Erythroblast (primary cell): ENCODE measurements at places on chromosomes 12 and 14.

- DNase-seq: no peak
Measured at GRCh38 chr12:93518725-93519124, 51.4 kb downstream of the MRPL42 start.

DNA sequence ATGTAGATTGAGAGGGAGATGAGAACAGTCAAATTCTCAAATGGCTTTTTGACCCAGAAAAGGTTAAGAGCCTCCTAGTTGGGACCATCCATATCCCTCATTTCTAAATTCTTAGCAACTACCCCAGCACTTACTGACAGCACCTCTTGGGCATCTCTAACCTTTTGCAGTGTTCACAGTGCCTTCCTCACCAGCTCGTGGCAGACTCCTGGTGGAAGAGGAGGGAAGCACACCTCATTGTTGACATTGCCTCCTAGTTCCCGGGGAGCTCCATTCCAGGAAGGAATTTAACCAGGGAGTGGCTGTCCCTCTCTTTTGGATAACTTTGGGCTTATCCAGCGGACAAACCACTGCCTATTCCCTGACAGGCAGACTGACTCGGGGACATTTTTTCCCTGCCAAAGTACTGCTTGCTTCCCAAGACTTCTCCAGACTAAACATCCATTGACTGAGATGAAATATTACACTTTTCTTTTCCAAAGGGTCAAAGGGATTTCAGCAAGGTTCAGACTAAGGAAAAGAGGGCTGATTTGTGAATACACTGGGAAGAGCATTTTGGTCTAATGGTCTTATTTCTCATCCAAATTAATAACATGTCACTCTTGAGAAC is 9.0 kb upstream of the OR6J1 start:
- DNase-seq: peak; percentile 64

DNA sequence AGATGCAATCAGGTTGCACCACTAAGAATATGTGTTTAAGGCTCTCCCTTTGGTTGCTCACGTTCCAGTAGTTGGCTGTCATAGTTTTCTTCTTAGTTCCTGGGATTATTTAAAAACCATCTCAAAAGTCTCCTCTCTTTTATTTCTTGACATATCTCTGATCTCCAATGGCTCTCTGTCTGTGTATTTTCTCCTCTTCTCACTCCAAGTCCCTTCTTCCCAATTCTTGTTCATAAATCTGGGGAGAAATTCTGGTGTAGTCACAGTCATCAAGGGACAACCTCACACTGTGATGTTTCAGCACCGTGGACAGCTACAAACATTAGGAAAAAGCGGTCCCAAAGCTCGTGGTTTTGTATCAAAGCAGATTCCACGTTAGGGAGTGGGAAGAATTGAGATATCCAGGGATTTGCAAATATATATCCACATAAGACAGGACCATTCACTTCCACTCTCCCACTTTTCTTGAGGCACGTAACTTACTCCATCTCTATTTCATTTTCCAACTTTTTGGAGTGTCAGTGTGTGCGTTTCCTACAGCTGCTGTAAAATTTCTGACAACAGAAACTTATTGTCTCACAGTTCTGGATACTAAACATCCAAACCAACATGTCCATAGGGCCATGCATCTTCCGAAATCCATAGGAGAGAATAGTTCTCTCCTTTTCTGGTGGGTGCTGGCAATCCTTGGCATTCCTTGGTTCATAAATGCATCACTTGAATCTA is 80.6 kb upstream of the TMEM233 start:
- peak; percentile 31 for DNase-seq

GRCh38 chr12:107801150-107801549 is 26.6 kb downstream of the ASCL4 start:
- no peak for DNase-seq

GRCh38 chr12:15963271-15963670 is 52.1 kb downstream of the DERA start:
- no peak for DNase-seq

- no peak for DNase-seq
Measured at GRCh38 chr12:95674631-95675030, 115.9 kb downstream of the NTN4 start.

GRCh38 chr12:47954058-47954457 is 9.3 kb upstream of the TMEM106C start:
- DNase-seq: no peak

- DNase-seq: peak; percentile 8
Measured at GRCh38 chr12:95169368-95169767, 47.9 kb downstream of the FGD6 start.

- no peak for DNase-seq
Measured at GRCh38 chr14:61281186-61281947, at the start of gene TMEM30B. TSS of gene TMEM30B (minus strand) at chr14:61281338. CDS start at chr14:61281147, 191 bp downstream.

DNA sequence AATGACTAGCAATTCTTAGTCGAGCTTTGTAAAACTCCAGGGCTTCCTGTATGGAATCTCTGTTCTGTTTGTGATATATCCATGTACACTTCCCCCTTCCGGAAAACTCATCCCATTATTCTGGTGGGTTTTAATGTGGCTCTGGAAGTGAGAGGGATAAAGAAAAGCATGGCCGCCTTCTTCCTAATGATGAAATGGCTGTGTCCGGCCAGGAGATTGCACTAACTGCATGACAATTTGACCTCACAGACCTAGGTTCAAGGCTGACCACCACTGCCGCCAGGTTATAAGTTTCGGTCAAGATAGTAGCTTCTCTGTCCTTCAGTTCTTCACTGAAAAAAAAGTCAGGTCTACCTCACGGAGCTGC is 41.0 kb upstream of the NPAS3 start:
- DNase-seq: no peak

DNA sequence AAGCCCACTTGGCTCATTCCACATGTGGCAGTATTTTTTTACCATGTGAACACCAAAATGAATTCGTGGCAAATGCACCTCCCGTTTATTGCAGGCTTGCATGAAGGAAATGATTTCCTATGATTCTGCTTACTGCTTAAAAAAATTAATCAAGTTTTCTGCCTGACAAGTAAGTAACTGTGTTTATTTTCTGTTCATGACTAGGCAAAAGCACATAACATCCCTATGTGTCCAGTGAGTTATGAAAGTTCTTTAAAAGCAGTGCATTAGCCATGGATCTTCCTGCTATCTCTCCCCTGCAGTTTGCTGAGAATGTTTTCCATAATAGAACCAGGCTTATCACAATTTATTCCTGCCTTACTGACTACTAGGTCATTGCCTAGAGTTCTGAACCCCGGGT is 20.4 kb downstream of the GPR65 start:
- peak; percentile 29 for DNase-seq

DNA sequence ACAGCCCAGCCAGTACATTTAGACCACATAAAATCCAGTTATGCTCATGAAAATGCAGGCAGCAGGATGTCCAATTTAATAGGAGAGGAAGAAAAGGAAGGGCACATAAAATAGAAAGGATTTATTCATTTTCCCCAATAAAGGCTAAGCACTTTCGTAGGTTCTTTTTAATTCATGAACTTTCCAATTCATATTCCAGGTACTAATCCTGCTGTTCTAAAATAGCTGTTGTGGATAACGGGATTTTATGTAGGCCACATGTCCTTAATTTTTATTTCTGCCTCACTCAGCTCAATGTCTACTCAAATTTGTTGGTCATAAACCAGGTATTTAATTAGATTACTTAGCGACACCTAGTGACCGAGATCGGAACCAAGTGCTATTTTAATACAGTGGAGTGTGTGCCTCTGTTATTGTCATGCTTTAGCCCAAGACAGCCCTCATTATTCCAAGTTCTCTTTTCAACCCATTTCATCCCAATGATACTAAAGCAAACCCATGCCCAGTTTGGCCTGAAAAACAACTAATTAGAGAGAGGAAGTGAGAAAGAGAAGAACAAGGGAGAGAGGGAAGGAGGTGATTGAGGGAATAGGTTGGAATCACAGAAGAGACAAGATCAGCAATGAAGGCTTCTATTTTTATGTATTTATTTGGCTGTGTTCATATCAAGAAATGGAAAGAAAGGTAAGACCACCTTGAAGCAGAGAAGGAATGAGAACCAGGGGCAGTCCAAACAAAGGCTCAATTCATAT is 45.9 kb upstream of the IFNG-AS1 start:
- DNase-seq: peak; percentile 47

DNA sequence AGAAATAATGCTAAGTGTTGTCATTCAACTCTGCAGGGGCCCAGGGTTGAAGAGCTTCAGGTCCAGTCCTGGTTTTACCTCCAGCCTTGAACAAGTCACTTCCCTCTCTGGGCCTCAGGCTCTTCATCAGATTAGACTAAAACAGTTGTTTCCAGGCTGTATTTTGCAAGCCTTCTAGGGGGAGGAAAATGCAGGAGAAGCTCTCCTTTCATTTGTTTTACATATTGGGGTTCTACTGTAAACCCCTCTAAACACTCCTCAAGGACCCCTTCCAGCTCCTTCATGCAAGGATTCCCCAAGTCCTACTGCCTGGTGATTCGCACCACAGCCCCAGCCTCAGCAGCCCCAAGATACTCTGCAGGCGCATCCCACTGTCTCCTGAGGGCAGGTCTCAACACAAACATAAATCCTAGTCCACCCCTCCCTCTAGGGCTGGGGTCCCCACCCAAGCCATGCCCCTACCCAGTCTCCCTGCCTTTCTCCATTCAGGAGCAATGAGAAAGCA is 2.7 kb downstream of the SDR9C7 start:
- DNase-seq: peak; percentile 92

DNA sequence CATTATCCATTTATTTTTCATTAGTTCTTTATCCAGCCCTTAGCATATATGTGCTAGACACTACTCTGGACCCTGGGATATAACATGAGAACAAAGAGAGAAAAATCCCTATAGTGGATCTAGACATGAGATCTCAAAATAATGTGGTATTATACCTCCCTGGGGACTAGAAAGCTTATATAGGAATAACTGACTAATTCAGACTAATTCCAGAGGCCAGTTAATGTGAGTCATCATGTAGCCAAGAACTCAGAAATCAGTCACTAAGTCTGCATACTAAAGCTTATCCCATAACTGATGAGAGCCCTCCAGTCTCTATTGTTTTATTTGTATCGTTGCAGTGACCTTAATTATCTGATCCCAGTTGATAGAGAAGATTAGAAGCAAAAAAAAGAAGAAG is 267.1 kb upstream of the RGS6 start:
- no peak for DNase-seq

DNA sequence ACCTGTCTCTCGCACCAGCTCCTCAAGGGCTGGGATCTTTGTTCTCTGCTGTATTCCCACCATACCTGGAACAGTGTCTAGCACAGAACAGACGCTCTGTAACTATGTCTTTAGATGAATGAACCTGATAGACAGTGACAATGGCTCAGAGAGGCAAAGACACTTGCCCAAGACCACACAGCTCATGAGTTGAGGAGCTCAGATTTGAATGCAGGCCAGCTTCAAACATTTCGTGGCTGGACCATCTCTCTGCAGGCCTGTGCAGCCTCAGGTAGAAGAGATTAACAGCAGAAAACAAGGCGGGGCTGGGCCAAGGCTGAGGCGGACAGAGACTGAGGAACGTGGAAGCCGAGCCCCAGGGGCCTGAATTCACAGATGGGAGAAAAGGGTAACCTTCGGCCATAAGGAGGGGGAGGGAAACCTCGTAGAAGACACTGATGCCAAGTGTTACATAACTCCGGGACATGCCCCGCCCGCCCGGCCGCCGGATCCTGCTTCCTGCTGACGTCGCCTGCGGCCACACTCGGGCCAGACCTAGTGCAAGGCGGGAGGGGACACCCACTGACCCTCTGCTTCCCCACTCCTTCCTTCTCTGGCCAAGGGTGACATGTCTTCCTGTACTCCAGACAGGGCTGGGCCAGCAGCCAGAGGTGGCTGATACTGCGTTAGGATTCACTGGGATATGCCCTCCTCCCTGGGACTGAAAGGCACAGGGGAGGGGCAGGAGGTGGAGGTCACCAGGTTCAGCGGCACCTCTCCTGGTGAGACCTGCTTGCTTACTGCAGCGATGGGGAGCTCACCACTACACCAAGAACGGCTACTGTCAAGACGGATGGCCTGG is 86.8 kb downstream of the RFLNA start:
- no peak for DNase-seq

DNA sequence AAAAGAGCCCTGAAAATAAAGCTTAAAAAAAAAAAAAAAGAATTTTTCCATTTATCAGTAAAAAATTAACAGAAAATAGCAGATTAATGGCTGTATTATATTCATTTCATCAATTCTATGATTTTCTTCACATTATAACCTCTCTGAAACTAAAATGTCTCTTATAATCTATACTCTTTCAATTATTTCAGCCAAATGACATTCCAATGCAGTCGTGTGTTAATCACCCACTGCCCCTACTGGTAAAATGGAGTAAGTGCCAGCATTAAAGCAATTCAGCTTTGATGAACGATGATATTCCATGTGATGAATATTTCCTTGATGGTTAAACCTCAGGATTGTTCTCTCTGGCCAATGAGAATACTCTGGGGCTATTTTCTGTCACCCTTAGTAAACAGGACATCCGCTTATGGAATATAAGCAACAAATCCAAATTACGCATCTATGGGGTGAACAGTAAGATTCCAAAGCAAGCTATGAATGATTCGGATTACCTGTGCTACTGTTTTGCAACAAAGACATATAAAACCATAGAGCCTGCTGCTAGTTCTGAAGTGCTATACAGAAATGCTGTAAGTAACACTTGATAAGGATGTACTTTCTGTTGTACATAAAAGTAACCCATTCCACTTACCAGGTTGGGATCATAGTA is 20.3 kb upstream of the SYCP3 start:
- DNase-seq: peak; percentile 57

DNA sequence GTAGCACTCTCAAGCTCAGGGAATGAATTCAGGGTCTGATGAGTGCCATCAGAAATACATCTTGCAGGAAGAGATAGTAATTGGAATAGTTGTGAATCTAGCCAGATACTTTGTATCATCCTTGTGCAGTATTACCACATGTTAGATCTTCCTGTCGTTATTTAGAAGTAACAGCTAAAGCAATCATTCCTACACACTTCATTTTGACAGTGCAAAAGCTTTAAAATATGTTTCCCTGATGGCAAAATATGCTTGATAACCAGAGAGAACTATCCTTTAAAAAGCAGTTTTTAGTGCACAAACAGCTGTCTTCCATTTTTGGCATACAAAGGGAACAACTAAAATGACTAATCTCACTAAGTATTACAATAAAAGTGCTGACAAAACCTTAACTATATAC is 149.5 kb upstream of the SLC38A2 start:
- DNase-seq: no peak

GRCh38 chr14:106204063-106204462 is 677.7 kb downstream of the TMEM121 start:
- no peak for DNase-seq

- no peak for DNase-seq
Measured at GRCh38 chr12:116325336-116325664, 47.8 kb upstream of the MED13L start.

GRCh38 chr14:32601906-32602305 is 272.8 kb downstream of the AKAP6 start:
- DNase-seq: no peak
